ENCODE measurements at places on chromosomes 1 and 21.

GRCh38 chr1:228305721-228306152 is 97.9 kb downstream of the OBSCN start:
- no peak for DNase-seq

DNA sequence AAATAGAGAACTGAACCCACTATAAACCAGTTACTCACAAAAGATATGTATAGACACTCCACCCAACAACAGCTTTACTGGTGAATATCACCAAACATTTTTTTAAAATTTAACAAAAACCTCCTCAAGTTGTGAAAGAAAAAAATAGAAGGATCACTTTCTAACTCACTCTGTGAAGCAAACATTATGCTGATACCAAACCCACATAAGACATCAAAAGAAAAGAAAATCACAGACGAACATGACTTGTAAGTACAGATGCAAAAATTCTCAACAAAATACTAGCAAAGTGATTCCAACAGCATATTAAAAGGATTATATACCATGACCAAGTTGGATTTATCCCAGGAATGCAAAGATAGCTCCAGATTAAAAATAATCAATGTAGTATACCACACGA is 5.3 kb upstream of the KRTAP10-12 start:
- DNase-seq = no peak

- DNase-seq = no peak
Observed at GRCh38 chr1:36807262-36807661, 227.1 kb downstream of the GRIK3 start.

GRCh38 chr21:34148419-34148804 is 75.0 kb downstream of the MRPS6 start:
- no peak for DNase-seq

- DNase-seq = no peak
Observed at GRCh38 chr1:30023339-30024022, 699.9 kb downstream of the MATN1 start.

DNA sequence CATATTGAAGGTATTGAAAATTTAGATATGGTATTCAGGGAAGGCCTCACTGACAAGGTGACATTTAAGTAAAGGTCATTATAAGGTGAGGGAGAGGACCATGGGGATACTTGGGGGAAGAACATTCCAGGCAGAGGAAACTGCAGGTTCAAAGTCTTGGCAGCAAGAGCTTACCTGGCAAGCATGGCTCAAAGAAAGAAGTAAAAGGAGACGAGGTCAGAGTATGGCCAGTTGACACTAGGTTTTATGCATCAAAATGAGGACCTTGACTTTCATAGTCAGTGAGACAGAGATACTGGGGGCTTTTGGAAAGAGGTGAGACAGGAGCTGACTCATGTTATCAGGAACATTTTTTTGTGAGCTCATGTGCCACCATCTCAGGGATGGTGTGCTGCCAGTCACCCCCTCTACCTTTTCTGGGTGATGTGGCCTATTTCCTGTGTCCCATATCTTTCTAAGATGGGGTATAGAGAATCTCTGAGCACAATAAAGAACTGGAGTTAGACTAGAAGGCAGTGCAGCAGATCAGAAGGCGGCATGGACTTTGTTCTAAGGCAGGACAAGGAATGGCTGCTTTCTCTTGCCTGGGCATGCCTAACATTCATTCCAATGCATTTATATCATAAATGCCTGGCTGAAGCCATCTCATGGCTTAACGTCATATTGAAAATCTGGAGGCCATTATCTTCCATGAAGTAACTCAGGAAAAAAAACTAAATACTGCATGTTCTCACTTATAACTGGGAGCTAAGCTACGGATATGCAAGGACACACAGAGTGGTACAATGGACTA is 406.7 kb downstream of the NTNG1 start:
- DNase-seq = no peak

GRCh38 chr1:202692959-202693555 is 17.2 kb downstream of the SYT2 start:
- peak; percentile 75 for DNase-seq

DNA sequence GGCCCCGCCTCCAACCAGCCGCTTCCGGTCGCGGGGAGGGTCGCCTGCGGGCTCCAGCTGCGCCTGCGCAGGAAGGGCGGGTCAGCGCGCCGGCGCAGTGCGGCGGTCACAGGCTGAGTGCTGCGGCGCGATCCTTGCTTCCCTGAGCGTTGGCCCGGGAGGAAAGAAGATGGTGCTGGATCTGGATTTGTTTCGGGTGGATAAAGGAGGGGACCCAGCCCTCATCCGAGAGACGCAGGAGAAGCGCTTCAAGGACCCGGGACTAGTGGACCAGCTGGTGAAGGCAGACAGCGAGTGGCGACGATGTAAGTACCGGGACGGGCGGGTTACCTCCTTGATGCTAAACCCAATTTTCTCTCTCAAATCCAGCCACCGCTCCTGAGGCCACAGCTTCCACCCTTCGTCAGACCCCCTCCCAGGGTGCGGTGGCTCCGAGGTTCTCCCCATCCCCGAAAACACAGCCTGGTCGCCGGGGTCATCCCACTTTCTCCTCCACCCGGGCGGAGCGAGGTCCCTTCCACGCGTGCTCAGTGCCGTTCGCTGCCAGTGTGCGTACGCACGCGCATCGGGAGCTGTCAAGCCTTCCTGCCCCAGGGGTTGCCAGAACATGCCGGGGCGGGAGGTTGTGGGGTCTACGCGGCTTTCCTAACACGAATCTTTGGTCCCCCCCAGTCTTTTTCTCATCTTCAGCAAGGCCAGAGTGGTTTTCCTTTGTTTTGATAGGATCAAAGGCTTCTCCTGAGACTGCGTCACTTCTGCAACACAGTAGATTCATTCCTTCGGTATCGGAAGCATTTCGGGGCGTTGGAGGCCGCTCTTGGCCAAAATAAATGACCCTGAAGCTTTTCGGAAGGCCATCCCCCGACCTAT is at the start of gene SARS1:
Gene SARS1, plus strand, starts transcription at position 95 of the 870 bp plus-strand sequence. Its CDS starts 75 bp downstream, at position 170.
- DNase-seq = peak; percentile 83

DNA sequence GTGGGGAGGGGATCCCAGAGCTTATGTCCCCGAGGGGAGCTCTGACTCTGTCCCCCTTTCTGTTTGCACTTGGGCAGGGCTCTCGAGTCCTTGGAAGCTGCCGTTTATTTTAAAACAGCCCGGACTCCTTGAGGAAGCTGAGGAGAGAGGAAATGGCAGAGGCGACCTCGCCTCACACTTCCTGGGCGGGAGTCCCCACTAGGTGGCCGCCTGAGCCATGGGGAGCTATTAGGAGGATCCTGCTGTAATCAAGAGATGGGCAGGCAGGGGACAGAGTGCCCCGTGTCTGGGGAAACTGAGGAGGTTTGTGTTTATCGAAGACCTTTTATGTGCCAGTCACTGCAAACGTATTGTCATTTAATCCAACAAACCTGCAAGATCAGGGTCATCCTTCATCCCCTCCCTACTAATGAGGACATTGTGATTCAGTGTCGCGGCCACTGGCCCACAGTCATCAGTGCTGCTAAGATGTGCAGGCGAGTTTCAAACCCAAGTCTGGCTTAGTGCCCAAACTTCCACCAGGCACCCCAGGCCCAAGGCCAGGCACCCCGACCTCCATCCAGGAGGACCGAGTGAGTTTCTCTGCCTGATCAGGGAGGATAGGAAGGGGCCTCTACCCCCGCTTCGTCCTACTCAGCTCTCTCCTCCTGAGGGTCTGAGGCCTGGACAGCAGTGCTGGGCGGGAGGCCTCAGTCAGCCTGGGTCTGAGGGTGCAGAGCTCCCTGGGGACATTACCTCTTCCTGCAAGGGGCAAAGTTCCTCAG is 316.9 kb upstream of the VAMP3 start:
- DNase-seq = peak; percentile 21

DNA sequence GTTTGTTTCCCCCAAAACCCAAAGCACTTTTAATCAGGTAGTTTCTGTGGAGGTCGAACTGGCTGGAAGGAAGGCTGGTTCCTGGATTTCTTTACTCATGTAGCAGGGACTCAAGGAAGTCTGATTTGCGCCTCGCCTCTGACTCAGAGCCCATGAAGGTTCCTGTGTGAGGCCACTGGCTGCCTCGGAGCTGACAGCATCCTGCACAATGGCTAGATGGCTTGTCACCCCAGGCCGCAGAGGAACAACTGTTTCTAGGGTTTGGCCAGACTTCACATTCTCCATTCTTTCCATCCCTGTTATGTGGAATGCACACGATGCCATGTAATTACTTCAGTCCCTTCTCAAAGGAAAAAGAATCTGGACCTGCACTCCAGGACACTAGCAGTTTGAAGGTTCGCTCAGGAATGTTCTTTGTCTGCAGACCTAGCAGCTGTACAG is 39.1 kb upstream of the PRSS38 start:
- no peak for DNase-seq

GRCh38 chr1:89894210-89895201 is 73.7 kb downstream of the LRRC8D start:
- DNase-seq = peak; percentile 33

DNA sequence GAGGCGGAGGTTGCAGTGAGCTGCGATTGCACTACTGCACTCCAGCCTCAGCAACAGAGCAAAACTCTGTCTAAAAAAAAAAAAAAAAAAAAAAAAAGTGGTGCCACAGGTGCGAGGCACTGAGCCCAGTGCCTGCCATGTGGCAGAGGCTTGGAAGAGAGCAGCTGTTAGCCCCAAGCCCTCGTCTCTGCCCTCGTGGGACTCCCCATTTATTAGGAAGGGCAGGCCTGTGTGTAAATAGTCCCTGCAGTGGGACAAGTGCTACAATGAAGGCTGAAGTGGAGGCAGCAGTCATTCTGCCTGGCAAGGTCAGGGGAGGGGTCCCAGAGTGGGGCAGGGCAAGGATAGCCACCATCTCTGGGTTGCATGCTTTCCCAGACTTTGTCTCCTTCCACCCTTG is 6.5 kb downstream of the RPS6KA1 start:
- no peak for DNase-seq

GRCh38 chr1:162020150-162020549 is 3.5 kb downstream of the OLFML2B start:
- no peak for DNase-seq

GRCh38 chr1:205225901-205226765 is 1.6 kb upstream of the TMCC2 start:
- DNase-seq = no peak

DNA sequence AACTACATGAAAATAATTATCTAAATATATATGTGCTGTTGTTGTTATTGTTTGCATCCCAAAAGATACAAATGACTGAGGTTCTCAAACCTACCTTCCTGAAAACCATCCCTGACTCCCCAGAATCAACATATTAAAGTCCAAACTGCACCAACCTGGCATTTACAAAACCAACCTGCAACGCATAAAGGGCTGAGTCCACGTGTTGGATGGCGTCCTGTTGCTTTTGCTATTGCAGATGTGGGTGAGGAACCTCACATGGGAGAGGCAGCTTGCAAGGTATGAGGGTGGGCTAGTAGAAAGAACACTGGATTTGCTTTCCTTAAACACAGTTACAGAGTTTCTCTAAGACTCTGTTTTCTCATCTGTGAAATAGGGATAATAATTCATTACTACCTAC is 1.5 kb upstream of the C8B start:
- no peak for DNase-seq

DNA sequence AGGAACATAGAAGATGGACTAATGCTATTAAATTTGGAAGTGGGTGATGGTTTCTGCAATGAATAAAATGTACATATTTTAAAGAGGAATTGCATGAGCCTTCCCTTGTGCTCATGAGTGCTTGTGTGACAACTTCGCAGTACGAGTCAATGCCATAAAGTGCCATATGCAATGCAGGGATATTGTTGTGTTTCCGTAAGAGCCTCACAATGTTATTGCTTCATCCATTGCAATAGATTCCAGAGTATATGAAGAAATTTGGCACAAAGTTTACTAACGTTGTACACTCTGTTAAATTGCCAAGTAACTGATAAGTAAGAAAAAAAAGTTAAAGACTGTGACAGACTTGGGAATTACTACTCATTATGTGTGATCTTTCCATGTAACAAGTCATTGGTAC is 22.3 kb downstream of the BTG3 start:
- no peak for DNase-seq

DNA sequence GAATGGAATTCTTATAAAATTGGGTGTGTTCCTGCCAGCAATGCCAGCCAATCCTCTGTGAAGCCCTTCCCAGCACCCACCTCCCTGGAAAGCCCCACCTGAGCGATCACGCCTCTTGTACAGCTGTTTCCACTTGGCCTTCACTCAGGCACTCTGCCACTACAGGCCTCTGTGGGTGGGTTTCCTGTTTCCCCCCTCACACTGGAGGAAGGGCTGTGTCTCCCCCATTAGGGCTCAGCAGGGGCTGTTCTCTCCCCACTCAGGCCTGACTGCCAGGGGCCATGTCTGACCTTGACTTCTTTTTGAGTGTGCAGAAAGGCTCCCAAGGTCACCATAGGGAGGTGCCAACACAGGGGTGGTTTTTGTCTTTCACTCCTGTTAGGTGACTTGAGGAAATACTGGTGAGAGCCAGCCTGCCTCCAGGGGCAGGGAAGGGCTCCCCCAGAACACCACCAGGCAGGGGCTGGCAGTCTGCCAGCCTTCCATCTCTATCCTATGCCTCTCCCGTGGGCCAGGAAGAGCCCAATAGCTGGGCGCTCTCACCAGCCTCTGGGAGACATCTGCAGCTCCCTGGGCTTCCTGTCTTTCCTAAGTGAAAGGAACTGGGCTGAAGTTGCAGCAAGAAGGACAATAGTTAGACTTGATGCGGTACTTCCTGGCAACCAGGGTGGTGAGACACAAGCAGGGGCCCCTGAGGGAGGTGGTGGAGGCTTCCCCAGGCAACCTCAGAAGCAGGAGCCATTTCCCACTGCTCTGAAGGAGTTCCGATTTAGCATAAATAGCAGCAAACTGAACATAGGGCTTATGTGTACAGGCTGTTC is 49.1 kb downstream of the ELK4 start:
- no peak for DNase-seq

DNA sequence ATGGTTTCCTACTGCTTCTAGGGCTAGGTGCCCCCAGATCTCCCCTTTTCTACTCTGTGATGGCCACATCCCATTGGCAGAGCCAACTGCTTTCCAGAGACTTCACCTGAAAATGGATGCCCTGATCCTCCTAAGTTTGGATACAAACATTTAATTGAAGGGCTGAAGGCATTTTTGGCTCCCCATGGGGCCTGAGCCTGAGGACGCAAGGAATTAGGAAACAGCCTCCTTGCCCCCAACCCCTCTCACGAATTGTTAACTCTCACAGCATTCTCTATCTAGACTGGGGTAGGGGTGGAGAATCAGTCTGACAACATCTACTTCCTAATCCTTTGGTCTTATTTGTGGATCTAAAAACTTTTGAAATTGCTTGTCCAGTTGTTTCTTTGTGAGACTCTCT is 108.5 kb upstream of the KCNK2 start:
- no peak for DNase-seq

GRCh38 chr1:240245629-240246020 is 153.9 kb downstream of the FMN2 start:
- no peak for DNase-seq

DNA sequence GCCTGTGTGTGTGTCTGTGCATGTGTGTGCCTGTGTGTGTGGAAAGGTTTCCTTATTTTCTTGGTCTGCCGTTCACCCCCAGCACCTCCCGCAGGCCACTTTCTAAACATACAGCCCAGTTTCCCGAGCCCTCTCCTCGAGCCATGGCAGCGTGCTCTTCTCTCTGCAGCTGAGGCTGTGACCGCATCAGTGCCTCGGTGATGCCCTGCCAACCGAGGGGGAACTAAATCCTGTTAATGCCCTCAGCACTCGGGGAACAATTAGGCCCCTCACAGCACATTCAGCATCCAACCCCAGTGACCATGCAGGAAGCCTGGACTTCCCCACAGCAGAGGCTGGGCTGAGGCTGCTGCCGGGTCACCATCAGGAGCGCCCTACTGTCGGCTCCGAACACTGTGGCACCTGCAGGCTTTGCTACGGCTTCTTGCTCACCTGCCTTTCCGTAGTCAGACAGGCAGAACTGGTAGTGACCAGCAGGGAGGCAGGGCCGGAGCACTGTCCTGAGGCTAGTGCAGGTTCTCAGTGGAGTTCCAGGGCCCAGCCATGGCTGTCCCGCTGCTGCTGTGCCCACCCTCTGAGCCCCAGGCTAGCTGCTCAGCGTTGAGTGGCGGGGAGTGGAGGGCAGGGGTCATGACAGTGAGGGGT is 8.1 kb downstream of the GPR137B start:
- DNase-seq = no peak

Measured in RKO (cell line).